Suprapubic skin (tissue), 4 donors: ENCODE measurements at places on chromosomes 2 and 18. TPM values are rescaled to one million over a fixed set of nuclear protein-coding genes. Genes with fewer than 3 reads are reported as not detected.

GRCh38 chr2:109222825-109223471 lies 93.9 kb downstream of the SH3RF3 start:
- DNase-seq, result no peak

DNA sequence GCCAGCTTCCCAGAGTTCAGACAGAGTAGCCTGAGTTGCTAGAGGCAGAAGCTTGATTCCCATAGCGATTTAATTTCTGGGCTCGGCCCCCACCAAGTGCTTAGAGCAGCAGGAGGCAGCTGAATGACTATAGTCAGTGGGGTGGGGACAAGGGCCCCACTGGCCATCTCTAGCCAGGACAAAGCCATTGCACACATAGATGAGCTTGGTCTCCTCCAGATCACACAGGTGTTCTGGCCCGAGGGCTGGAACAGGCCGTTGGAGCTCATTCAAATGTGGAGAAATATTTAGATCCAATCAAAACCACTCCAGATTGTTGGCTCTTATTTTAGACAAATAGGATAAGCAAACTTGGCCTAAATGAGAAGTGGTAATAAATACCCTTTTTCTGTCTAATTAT lies 287.3 kb upstream of the NCKAP5 start:
- DNase-seq, result no peak

- no peak for DNase-seq
Observed at GRCh38 chr18:51417643-51418483, 220.4 kb upstream of the MEX3C start.

DNA sequence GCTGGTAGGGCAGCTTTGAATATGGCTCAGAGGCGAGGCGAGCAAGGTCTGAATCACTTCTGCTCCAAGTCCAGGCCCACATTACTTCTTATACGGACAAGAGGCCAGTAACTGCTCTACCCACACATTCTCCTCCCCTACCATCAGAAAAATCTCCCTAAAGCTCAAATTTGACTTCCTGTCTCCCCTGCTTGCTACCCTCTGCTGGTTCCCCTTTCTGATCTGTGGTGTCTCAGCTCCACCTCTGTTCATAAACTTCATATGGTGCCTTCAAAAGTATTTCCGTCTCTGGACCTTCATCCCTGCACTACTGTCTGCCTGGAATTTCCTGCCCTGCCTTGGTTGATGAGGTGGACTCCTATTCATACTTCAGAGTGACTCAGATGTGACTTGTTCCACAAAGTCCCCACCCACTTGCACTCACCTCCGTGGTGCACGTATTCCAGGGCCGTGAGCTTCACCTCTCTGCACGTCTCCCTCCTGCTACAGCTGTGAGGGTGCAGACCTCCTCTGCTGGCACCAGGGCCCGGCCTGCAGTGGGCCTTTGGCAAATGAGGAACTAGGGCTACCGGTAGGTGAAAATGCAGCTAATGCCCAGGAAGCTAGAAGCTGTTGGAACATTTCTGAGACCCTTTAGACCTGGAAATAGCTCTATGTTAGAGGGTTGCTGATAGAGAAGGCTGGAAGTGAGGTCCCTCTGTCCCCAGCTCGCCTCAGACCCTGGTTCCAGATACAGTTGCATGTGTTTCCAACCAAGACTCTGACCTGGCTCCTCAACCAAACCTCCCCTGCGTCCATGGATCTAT lies 24.6 kb upstream of the KCMF1 start:
- DNase-seq, result no peak

DNA sequence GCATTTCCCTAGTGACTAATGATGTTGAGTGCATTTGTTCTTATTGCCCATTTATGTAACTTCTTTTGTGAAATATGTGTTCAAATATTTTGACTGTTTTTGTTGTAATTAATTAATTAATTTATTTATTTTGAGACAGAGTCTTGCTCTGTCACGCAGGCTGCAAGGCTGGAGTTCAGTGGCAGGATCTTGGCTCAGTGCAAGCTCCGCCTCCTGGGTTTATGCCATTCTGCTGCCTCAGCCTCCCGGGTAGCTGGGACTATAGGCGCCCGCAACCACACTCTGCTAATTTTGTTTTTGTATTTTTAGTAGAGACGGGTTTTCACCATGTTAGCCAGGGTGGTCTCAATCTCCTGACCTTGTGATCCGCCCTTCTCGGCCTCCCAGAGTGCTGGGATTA lies 71.9 kb downstream of the TAF4B start:
- no peak for DNase-seq

GRCh38 chr2:239819974-239820555 lies 205.1 kb downstream of the NDUFA10 start:
- peak; percentile 40 for DNase-seq

DNA sequence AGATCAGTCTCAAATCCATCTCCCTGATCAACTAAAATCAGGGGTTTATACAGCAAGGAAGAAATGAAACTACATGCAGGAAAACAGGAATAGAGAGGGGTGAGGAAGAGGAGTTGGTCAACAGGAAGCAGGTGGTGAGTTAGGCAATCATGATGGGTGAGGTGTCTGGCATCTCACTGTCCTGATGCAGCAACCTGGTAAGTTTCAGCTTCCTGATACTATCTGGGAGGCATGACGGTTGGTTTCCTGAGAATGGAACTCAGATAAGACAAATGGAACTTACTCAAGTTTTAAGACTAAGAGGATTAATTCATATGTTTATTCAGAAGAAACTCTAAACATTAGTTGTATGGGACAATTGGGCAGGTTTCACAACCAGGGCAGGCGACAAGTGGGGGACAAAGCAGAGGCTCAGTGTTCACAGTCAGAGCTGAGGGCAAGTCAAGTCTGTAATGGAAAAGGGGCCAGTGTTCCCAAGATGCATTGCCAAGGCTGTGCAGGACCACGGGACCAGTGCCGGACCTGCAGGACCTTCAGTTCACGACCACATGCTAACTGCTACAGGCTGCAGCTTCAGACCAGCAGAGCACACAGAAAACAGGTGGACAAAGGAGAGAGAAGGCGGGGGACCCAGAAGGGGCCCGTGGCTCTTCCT lies 17.7 kb upstream of the GALM start:
- DNase-seq, result no peak

DNA sequence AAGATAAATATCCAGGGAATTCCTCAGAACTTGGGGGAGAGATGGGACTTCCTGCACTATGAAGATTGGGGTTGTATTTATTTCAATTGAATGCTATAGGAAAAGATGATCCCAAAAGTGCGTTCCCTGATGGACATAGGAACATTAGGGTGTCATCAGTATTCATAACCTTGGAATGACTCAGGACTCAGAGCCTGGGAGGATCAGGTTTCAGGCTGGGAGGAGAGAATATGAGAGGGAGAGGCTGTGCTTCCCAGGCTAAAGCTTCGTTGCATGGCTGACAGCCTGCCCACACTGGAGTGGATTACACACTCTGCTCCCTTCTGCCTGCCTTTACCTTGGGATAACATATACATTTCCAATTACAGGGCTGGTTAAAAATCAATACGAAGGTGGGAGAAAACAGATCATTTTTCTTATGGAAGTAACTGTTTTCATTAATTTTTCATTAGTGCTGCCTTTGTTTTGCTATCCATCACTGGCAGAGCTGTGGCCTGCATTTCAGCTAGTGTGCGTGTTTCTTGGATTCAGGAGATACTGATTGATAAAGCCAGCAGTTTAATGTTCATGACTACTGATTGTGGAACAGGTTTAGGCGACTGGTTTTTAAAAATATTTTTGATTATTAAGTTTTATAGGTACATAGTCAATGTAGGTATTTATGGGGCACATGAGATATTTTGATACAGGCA lies 118.7 kb downstream of the KCTD1 start:
- peak; percentile 29 for DNase-seq

GRCh38 chr2:106831241-106831640 lies 54.7 kb downstream of the ST6GAL2 start:
- no peak for DNase-seq

- DNase-seq, result no peak
Observed at GRCh38 chr2:207695293-207695692, 16.1 kb upstream of the CCNYL1 start.

DNA sequence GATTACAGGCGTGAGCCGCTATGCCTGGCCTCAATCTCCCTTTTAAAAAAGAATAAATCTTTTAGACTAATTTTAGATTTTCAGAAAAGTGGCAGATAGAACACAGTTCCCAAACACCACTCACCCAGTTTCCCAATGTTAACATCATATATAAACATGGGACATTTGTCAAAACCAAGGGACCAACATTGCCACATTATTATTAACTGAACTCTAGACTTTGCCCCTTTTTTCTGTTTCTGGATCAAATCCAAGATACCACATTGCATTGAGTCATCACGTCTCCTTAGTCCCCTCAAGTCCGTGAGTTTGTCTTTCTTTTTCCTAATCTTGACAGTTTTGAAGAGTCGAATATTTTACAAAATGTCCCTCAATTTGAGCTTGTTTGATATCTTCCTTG lies 2.4 kb downstream of the C2orf42 start:
- DNase-seq, result no peak

DNA sequence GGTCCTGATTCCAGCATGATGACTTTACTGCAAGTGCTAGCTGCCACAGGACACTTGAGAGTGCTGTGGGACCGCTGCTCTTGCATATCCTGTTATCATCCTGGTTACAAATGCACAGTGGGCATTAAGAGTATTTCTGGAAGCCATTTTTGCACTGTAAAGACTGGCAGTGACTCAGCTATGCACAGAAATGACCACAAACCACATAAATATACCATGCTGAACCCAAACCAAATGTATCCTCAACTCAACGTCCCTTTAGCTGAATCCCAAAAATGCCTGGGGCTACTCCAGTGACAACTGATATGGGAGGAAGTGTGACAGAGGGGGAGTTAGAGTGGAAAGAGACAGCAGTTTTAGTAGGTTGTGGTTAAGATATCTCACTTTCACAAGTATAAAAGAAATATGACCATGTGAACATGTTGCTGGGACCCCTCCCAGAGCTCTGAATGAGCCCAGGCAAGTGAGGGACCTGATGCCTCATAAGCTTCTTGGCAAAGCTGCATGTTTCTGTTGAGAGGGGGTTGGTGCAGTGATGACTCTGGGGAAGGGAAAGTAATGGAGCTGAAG lies 37.3 kb downstream of the RHBDD1 start:
- DNase-seq, result no peak

GRCh38 chr2:11781602-11782001 lies 35.2 kb downstream of the LPIN1 start:
- no peak for DNase-seq

- DNase-seq, result no peak
Observed at GRCh38 chr2:54948120-54948519, 102.1 kb downstream of the RTN4 start.

- DNase-seq, result peak; percentile 79
Observed at GRCh38 chr2:42568401-42569115, at the start of gene MTA3. TSS of gene MTA3 (plus strand) at chr2:42568632. CDS start at chr2:42568746, 114 bp downstream.

- DNase-seq, result no peak
Observed at GRCh38 chr2:209619782-209620181, 151.8 kb upstream of the UNC80 start.

- no peak for DNase-seq
Observed at GRCh38 chr2:127770973-127771735, 39.8 kb downstream of the WDR33 start.

DNA sequence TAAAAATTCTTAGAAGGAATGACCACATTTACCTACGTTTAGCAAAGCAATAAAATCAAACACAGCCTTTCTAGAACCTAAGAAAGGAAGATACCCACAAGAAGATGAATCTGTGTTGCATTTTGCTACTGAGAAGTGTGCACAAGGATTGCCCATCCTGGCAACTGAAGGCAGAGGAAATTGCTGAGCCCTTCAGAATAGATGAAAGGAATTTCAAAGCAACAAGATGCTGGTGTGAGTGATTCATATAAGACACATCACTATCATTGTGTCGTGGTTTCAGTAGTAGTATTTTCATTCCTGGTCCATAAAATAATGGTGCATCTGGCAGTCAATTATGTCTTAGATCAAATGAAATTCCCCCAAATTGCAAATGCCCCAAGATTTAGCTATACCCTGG lies 48.4 kb upstream of the ANKRD44 start:
- no peak for DNase-seq

GRCh38 chr2:159118859-159119500 lies 150.5 kb downstream of the TANC1 start:
- DNase-seq, result no peak

DNA sequence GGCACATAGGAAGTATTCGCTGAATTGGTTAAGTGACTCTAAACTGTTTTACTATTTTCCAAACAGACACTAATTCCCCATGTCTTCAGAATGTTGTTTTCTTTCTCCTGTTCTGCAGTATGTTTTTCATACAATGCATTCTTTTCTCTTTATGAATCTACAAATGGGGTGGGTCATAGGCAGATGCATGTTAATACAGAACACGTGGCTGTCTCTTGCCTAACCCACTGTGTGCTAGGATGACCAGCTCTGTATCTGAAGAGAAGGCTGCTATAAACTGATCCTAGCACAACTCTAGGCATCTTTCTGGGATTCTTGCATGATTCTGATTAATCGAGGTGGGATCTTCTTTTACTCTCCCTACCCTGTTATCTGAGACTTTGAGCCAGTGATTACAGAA lies 826.0 kb downstream of the PLCL1 start:
- DNase-seq, result no peak

- DNase-seq, result peak; percentile 62
Observed at GRCh38 chr2:128252501-128252900, 66.2 kb downstream of the HS6ST1 start.

GRCh38 chr2:217398860-217399259 lies 539.0 kb upstream of the TNP1 start:
- no peak for DNase-seq

GRCh38 chr18:8117006-8117371 lies 492.2 kb upstream of the RAB12 start:
- no peak for DNase-seq

GRCh38 chr2:120804459-120804858 lies 68.8 kb downstream of the GLI2 start:
- DNase-seq, result no peak

- DNase-seq, result no peak
Observed at GRCh38 chr2:227115761-227116160, 48.2 kb downstream of the COL4A4 start.

GRCh38 chr2:11865378-11865777 lies 118.9 kb downstream of the LPIN1 start:
- no peak for DNase-seq

EGR4 gene
- total RNA-seq, result not detected

ALPG gene
- total RNA-seq, result not detected

FZD7 gene
- 20.0 TPM for total RNA-seq

ARHGEF4 gene
- 108 TPM for total RNA-seq

HOXD13 gene
- 0.19 TPM for total RNA-seq

RGPD3 gene
- 0.34 TPM for total RNA-seq

FAM110C gene
- total RNA-seq, result 22.0 TPM

UGT1A4 gene
- 2.3 TPM for total RNA-seq

INPP1 gene
- 14.0 TPM for total RNA-seq

TXNDC2 gene
- not detected for total RNA-seq

FBXO41 gene
- 1.1 TPM for total RNA-seq
